ENCODE measurements at places on chromosomes 6 and 20.

GRCh38 chr6:130381012-130381411 lies 15.2 kb downstream of the TMEM200A start:
- DNase-seq: no peak

GRCh38 chr6:111841822-111842221 lies 31.4 kb downstream of the FYN start:
- no peak for DNase-seq

GRCh38 chr6:163579880-163580295 lies 165.4 kb downstream of the QKI start:
- DNase-seq: no peak

DNA sequence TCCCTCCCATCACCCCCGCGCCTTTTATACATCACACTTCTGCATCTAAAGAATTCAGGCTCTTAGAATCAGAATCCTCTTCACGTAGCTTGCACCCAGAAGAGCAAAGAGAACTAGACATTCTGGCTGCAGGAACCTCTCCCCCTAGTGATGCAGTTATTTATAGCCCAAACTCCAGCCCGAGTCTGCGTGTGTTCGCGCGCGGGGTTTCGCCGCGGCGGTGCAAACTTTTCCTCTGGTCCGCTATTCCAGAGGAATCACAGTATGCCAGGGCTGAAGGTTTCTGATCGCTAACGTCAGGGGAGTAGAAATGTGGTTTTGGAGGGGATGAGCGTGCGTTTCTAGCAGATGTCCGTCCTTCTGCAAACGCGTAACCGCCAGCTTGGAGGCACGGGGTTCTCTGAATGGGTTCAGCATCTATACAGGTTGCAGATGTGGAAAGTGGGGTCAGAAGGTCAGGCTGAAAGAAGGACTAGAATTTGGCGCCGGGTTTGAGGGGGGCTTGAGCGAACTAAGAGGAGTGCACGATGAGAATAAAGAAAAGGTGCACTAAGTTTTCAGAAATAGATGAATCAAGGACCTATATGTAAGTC lies 1.8 kb downstream of the EPHA7 start:
- peak; percentile 57 for DNase-seq

- DNase-seq: no peak
Observed at GRCh38 chr20:46715292-46715756, 5.9 kb downstream of the SLC2A10 start.

GRCh38 chr6:11640486-11640885 lies 102.9 kb downstream of the TMEM170B start:
- DNase-seq: no peak

- DNase-seq: no peak
Observed at GRCh38 chr20:38134427-38135270, 30.4 kb downstream of the TGM2 start.

GRCh38 chr20:41095110-41095969 lies 42.0 kb upstream of the PLCG1 start:
- DNase-seq: peak; percentile 47

DNA sequence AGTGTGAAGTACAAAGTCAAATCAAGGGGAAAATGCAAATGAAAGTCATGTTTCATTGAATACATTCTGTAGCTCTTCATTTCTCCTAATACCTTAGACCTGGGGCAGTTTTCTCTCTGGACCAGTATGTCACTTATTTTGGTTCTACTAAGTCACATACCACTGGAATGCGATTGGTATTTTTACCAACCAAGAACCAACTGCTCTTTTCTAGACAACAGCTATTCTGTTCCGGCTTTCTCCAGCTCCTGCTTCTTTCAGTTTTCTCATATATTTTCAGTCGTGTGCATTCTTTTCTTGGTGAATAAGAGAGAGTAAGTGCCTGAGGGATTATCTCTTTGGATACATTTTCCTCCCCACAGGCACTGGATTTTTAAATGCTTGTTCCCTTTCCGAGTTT lies 39.2 kb upstream of the SPACA1 start:
- DNase-seq: no peak

- DNase-seq: no peak
Observed at GRCh38 chr20:20014659-20015058, 2.5 kb upstream of the NAA20 start.

DNA sequence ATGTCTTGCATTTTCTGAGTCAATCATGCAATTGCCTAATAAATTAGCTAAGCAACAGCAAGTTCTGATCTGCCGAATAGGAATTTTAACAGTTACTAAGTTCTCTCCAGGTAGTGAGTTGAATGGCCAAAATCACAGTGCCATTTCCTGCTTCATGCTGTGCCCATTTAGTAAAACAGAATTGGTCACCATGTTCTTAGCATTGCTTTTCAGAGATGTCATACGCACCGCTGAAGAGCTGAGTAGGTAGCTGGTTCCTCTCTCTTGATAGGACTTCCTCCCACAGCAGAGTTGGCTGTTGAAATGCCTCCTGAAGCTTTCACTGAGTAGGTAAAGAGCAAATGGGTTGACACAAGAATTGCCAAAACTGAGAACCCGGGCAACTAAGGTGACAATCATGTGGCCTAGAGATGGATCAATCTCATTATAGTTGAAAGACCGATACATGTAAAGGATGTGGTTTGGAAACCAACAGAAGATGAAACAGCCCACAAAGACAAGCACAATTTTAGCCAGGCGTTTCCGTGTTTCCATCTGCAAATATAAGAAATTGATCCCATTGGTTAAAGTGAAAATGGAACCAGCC lies 57.1 kb upstream of the GJE1 start:
- no peak for DNase-seq

DNA sequence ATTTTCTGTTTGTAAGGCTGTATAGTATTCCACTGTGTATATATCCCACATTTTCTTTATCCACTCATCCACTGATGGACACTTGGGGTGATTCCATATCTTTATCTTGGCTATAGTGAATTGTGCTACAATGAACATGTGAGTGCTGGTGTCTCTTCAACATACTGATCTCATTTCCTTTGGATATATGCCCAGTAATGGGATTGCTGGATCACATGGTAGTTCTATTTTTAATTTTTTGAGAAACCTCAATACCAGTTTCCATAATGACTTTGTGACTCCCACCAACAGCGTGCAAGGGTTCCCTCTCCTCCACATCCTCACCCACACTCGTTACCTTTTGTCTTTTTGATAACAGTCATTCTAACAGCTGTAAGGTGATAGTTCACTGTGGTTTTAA lies 166.0 kb downstream of the ARHGAP18 start:
- no peak for DNase-seq

DNA sequence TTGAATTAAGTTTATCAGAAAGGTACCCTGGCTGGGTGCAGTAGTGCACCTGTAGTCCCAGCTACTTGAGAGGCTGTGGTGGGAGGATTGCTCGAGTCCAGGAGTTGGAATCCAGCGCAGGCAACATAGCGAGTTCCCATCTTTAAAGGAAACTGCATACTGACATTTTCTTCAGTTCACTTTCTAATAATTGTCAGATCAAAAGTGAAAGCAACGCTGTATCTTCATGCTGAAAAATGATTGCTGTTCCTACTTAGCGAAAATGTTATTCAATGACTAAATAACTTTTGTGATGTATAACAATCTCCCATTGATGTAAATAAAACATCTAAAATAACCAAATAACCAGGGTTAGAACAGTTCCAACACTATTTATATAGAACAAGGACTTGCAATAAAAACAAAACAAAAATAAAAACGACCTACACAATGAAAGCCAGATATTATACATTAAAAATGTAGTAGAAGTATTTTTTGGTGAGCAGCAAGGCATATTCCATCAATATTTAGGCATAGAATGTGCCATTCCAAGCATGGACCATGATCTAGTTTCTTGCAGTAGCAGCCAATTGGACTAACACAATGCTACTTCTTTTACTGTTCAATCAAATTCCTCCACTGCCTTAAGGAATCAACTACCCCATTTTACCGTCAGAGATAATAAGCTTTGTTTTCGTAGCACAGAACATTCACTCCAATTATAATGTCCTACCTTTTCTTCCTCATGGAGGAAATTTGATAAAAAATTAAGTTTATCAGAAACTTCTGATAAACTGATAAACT lies 1.5 kb downstream of the LATS1 start:
- DNase-seq: peak; percentile 15

DNA sequence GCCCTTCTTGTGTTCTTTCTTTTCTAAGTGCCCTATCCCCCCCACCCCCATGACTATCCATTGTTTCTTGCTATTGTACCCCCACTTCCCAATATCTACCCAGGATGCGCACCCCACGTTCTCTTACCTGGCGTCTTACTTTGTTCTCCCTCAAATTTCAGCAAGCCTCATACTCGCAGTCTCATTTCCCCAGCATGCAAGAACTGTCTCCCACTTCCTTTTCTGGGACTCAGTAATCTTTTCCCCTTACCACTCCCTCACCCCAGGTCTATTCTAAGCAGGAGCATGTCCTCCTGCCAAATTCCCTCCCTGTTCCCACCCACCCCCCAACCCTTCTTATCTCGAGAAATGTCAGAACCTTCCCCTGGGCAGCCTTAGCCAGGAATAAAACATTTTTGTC lies 1.7 kb upstream of the EHMT2 start:
- DNase-seq: no peak

- DNase-seq: no peak
Observed at GRCh38 chr6:143733510-143733909, 55.7 kb downstream of the PHACTR2 start.

DNA sequence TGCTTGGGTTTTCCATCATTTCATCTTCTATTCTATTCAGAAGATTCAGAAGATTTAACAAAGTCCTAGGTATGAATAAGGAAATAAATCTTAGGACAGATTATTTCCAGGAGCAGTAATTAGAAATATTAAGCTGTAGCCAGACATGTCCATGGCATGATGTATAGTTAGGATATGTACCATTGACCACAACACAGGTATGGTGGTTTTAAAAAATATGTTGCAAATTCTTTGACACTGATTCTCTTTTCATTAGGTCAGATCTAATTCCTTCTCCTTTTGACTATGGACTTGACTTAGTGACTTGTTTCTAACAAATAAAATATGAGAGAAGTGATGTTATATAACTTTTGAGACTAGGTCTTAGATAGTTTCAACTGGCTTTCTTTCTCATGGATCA lies 23.5 kb upstream of the PDE7B start:
- DNase-seq: no peak

DNA sequence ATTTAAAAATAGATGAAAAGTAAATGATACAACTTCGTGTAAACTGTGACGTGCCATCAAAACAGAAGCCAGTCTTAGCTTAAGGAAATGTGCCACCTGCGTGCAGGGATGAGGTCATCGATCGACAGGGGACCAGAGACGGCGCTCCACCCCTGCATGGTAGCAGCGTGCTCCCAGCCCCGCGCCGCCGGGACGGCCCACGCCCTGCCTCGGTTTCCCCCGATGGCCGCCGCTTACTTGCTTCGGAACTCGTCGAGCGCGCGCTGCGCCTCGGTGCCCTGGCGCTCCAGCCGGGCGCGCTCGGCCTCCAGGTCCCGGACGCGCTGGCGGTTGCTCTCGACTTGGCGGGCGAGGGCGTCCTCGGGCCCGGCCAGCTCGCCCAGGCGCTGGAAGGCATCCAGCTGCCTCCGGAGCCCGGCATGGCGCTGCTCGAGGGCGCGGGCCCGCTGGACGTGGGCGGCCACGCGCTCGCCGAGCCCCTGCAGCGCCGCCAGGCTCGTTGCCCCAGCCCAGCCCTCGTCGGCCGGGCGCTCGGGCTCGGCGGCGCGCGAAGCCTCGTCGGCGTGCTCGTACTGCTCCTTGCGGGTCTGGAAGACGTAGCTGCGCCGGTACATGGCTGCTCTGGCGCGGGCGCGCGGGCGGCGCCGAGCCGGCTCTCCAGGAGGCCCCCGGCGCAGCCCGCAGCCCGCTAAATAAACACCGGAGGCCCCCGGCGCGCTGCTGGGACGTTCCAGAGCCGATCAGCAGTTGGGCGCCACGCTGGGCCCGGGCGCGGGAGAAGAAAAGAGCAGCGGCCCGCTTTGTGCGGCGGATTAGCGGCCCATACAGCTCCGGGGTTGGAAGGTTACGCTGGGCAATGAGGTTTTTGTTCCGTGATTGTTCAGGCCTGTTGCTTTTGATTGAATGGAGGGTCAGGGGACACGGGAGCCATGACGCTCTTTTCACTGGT lies at the start of gene BFSP1:
Gene BFSP1, minus strand, starts transcription at position 664 of the 949 bp plus-strand sequence. Its CDS starts 50 bp downstream, at position 614.
- DNase-seq: peak; percentile 72

DNA sequence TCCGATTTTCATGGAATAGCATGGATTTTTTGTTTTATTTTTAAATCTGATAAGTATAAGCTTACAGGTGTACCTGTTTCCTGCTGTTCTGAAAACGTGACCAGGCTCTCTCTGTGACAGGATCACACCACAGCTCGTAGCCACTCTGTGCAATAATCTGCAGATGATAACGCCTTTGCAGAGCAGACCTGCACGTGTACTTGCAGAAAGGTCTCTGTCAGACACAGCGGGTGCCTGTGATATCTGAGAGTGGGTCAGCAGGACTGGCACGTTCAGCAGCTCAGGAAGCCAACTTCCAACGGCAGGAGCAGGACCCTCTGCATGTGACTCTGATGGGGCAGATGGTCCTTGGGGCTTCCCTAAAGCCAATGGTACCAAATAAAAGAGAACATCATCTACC lies 68.6 kb upstream of the HDDC2 start:
- no peak for DNase-seq

GRCh38 chr20:46406986-46407670 lies 713 bp upstream of the ELMO2 start:
- no peak for DNase-seq

DNA sequence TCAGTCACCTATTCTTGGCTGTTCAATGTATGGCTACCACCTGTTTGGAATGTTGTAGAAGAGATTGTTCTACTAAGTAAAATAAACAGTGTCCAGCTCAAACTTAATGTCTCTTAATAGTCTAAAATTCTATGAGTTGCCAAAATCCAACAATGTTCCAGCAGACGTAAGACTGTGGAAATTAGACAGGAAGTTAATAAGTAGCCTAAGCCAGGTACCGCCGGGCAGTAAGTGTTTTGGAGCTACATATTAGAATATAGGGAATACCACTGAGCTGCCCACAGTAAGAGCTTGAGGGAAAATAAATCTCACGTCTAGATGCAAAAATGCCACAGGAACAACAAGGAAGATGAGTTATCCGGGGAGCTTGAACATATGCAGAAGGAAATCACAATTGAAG lies 7.8 kb upstream of the MANEA start:
- no peak for DNase-seq

DNA sequence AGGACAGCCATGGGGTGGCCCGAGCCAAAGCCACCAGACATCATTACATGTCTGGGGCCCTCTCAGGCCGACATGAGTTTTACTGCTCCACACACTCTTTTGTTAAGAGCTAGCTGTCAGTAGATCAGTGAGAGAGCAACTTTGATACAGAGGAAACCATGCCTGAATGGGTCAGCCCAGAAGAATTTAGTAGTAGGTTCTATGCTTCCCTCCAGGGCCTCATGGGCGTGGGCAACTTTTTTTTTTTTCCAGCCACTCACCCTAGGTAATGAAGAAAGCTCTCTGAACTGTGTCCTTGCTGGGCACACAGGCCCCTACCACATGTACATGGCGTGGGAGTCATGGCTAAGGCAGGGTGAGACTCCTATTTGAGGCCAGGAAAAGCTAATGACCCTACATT lies 38.8 kb downstream of the HLA-F start:
- DNase-seq: no peak

GRCh38 chr20:37229357-37229756 lies 32.3 kb downstream of the GHRH start:
- DNase-seq: peak; percentile 93

DNA sequence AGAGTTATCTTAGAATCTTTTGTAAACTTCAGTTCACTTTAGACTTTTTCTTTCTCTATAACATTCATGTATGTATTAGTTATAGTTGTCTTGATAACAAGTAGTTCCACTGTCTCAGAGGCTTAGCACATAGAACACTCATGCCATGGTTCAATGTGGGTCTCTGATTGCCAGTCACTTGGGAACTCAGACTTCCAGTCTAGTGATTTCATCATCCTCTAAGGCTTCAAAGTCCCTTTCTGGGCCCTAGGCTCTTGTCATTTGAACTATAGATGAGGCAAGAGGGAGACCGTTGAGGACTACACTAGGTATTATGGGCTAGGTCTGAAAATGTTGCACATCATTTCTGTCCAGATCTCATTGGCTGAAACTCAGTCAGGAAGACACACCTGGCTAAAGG lies 8.4 kb upstream of the EEF1E1 start:
- DNase-seq: no peak

Data from HAP-1 (cell line).